ENCODE measurements at places on chromosomes 12 and 14.
A peak's percentile ranks its signal among the peaks of the same experiment; 100 is the strongest.

DNA sequence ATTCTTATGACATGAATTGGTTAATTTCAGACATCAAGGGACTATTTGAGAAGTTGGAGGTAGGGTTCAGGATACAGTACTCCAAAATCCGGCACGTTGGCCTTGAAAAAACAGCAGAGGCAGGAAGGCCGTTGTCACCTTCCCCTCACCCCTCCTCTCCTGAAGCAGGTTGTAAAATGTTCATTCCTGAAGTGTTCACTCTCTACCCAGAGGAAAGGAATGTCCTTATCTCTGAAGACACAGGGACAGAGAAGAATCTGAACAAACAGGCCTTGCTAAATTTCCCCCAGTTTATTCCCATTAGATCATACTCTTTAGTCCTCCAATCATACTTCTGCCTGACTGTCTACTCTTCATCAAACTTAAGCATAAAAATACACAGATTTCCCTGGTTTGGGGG, 313.6 kb downstream of the ZFP36L1 start:
- no peak for DNase-seq

DNA sequence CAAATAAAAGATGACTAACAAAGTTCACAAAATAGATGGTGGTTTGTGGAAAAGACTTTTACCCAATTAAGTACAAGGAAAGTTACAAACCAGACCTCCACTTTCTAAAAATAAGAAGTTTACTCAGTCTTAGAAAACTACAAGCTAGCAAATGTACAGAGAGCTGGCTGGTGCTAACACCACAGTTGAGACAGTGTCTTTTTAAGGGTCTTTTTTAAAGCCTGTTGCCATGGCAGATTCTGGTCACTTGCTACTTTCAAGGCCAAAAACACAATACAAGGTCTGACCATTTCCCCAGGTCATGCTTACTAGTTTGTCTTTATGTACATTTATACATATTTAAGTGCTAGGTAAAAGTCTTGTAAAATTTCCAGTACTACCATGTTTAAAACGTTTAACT, 2.4 kb downstream of the BTG1 start:
- DNase-seq = no peak

DNA sequence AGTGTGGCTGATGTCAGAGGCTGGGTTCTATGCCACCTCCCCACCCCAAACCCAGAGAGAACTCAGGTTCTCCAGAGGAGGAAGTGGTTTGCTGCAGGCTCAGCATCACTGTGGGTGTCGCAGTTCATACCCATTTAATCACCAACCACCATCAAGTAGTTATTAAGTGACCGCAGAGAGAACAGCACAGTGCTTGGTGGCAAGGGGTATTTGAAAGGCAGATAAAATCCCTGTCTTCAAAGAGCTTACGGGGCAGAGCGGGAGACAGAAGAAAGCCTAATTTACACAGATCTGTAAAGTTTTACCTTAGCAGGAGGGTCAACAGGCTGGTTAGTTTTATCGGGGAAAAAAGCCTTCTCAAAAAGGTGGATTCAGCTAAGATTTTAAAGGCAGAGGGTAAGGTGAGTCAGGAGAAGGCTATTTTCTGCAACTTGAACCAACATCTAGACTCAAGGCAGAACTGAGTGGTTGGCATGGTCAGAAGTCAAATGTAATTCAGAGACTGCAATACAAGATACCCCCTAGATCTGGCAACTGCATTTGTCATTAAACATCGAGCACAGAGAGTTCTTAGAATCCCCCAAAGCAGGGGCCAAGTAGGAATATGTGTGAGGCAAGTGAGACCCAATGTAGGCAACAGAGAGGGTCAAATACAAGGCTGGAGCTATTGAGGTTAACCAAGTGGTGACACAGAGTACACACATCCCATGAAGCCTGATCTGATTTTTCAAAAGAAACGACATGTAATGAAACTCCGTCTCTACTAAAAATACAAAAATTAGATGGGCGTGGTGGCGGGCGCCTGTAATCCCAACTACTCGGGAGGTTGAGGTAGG, 13.2 kb downstream of the PXN start:
- no peak for DNase-seq

DNA sequence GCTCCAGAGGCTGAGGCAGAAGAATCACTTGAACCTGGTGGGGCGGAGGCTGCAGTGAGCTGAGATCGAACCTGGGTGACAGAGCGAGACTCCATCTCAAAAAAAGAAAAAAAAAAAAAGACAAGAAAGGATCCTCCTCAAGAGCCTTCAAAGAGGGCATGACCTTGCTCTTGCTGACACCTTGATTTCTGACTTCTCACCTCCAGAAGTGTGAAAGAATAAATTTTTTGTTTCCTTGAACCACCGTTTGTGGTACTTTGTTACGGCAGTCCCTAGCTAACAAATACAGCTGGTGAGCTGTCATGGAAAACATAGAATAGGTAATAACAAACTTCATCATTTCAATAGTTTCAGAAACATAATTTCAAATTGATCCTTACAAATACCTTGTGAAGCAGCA, 1.9 kb upstream of the ACTR10 start:
- no peak for DNase-seq

- no peak for DNase-seq
Measured at GRCh38 chr12:130714591-130715149, 1.4 kb downstream of the RIMBP2 start.

- DNase-seq = no peak
Measured at GRCh38 chr12:51943346-51943745, 8.2 kb upstream of the ACVR1B start.

- DNase-seq = no peak
Measured at GRCh38 chr14:95388699-95389098, 69.0 kb upstream of the CLMN start.

DNA sequence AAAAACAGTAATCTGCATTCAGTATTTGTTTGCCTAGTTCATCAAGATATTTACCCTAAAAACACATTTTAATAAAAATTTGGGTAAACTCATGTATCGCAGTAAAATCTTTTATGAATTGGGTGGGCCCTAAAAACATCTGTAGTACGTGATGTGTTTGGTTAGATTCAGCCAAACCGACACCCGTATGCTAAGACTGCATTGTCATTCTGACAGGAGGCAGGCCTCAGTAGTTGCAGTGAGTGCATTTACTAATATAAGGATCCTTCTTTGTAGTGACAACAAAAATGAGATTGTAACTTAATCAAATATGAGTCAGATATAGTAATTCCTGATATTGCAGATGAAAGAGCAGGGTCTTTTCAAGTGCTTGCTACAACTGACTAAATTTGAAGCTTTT, 191.8 kb downstream of the SLC16A7 start:
- no peak for DNase-seq

GRCh38 chr14:56216626-56217379, 98.6 kb downstream of the PELI2 start:
- no peak for DNase-seq

- peak; percentile 73 for DNase-seq
Measured at GRCh38 chr12:124829008-124829707, 34.5 kb downstream of the SCARB1 start.

DNA sequence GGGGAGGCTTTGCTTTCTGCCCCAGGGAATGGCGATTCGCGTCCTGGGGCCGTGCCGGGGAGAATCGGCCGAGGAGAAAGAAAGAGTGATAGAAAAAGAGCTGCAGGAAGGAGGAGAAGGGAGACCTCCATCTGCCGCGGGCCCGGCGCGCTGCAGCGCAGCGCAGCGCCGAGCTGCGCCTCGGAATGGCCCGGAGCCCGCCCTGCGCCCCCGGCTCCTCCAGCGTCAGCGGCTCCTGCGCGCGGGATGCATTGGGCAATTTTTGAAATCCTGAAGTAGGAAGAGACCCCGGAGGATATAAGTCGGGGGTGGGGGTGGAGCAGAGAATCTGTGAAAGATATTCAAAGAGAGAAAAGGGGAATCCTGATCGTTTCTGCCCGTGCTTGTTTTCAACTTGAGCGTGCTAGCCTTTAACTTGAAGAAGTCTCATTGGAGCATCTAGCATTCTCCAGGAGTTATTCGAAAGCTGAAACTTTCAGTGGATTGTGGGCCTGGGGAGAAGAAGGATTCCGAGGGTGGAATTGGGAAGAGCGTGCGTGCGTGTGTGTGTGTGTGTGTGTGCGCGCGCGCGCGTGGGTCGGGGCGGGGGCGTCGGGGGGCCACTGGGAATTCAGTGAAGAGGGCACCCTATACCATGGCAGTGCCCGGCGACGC, 441 bp downstream of the PDE3A start:
- peak; percentile 20 for DNase-seq
